NCI-H510A treated with DMSO at 0.1 percent for 48 hours (cell line): ENCODE measurements at places on chromosomes 3 and 15.

DNA sequence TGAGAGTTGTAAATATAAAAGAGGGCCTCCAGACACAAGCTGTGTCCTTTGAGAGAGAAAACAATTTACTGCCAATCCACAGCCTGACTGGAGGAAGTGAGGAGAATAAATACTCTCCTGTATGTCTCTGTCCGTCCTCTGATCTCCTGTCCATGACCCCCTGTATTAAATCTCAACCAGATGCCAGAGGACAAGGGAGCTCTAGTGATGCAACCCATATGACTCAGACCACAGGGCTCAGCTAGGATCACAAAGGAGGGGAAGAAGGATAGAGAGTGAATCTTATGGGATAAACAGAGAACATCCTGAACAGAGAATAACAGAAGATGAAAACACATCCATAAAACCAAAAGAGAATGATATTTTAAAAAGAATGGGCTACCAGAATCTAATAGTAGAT is 482.6 kb downstream of the PLOD2 start:
- no peak for DNase-seq

- DNase-seq = no peak
These were observed 403.4 kb upstream of the SUCLG2 start for GRCh38 chr3:68057637-68058320.

GRCh38 chr3:157152930-157153329 is 7.0 kb downstream of the CCNL1 start:
- no peak for DNase-seq

- DNase-seq = no peak
These were observed 36.7 kb downstream of the PTPN9 start for GRCh38 chr15:75542386-75542797.

GRCh38 chr15:38012894-38013293 is 78.5 kb downstream of the TMCO5A start:
- no peak for DNase-seq

- DNase-seq = no peak
These were observed 131.3 kb downstream of the FAM43A start for GRCh38 chr3:194816748-194817591.

DNA sequence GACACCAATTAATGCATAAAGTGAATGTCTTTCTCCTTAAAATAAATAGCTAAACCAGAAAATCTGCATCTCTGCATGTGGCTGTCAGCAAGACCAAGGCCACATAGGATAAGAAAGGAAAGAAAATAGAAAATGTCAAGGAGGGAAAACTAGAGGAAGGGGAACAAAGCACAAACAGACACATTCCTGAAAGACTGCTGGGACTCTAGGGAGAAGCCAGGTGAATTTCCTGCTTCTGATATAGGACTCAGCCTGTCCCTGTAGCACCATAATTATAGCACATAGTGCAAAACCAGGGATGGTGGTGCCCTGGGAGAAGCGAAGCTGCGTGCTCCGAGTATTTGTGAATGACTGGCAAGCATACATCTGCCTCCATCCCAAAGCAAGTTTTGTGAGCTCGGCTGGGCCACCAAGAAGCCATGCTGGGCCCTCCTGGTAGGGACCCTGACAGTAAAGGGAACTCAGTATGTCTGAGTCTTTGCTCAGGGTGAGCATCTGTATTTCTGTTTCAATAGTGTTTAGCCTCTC is 14.2 kb downstream of the FSTL1 start:
- DNase-seq = no peak

DNA sequence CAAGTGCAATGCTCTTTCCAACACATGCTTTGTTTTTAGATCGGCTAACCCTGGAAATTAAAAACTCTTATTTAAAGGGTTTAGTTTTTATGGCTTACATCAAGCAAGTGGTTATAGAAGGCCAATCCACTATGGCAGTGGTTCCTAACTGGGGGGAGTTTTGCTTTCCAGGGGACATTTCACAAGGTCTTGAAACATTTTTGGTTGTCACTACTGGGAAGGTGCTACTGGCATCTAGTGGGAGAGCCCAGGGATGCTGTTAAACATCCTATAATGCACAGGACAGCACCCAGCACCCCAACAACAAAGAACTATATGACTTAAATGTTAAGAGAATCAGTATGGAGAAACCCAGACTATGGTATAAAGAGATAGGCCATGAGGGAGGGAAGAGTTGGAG is 439.0 kb downstream of the NTRK3 start:
- no peak for DNase-seq

DNA sequence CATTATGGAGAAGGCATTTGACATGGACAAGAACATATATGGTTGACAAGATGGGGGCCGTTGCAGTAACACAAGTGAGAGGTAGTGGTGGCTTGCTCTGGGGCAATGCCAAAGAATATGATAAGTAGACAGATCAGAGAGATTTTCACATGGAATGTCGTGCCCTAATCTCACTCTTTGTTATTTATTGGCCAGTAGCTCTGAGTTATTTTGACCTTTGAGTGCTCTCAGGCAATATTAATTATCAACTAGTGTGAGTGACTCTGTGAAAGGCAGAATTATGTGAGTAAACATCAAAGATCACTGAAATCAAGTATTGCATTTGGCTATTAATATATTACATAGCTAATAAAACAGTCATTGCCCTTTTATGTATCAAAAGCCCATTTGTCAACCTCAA is 164.9 kb upstream of the ADAMTS9 start:
- no peak for DNase-seq

- DNase-seq = no peak
These were observed 40.8 kb upstream of the BHLHE40 start for GRCh38 chr3:4938281-4938982.

DNA sequence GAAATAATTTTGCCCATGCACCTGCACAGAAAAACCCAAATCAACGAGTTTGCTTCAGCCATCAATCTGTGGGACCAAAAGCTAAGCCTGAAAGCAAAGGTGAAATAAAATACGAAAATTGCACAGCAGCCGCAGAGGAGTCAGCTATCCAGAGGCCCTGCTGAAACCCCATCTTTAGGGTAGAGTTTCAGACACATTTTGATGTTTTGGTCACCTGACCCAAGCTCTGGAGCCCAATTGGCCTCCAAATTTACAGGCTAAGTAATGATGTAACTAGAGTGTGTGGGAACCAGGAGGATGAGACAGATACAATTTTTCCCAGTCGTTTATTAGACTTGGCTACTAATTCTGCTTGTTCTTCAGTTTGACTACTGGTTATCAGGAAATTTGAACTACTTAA is 308.6 kb upstream of the ATP11B start:
- peak; percentile 16 for DNase-seq

DNA sequence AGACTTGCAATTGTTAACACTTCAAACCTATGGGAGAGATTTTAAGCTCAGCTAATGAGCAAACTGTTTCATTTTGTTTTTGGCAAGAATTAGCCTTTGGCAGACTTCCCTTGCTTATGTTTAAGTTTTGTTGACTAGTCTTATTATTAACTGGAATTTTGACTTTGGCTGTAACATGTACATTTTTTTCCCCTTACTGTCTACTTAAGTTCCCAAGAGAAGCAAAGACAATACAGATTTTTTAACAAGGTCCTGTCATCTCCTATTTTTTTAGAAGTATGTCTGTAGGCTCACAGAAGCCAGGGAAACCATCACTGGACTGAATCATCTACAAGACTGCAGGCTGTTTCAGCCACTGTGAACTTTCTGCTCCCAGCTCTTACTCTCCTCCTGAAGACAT is 74.3 kb downstream of the DGKG start:
- no peak for DNase-seq

GRCh38 chr3:89851974-89852621 is 744.7 kb downstream of the EPHA3 start:
- DNase-seq = no peak

DNA sequence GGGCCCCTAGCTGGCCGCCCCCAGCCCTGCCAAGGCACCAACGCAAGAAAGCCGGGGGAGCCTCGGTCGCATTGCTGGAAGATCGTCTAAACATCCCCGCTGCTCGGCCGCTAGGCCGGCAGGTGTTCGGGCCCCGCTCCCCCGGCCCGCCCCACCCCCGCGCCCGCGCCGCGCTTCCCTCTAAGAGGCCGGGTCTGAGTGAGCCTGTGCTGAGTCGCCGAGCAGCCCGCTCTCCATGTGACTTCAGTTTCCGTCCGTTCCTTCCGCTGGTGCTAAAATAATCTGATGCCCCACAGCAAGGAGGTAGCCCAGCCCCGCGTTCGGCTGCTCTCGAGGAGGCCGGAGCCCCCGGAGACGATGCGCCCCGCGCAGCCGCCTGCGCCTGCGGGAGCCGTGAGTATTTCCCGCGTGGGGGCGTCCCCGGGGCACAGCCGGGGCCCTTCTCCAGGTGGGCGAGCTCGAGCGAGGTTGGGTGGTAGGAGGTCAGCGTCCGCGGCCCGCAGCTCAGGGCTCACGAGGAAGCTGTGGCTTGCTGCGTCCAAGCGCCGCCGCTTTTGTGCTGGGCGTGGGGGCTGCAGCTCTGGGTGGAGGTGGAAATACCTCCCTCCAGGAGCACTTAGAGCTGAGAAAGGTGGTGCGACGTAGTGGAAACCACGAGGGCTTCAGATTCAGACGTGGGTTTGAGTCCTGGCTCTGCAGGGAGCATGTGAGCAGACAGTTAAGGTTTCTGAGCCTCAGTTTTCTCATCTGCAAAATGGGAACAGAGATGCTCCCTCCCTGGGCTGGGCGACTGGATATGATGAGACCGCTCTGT is at the start of gene NRROS:
TSS of gene NRROS (plus strand) at position 212 of the 814 bp plus-strand sequence. CDS start 14,846 bp downstream, outside the sequence.
- DNase-seq = peak; percentile 78

GRCh38 chr3:102000620-102001209 is 151.4 kb downstream of the NFKBIZ start:
- DNase-seq = no peak

- no peak for DNase-seq
These were observed 325.5 kb downstream of the SI start for GRCh38 chr3:164752812-164753211.

- no peak for DNase-seq
These were observed 13.8 kb downstream of the SLC9C1 start for GRCh38 chr3:112280266-112280665.

DNA sequence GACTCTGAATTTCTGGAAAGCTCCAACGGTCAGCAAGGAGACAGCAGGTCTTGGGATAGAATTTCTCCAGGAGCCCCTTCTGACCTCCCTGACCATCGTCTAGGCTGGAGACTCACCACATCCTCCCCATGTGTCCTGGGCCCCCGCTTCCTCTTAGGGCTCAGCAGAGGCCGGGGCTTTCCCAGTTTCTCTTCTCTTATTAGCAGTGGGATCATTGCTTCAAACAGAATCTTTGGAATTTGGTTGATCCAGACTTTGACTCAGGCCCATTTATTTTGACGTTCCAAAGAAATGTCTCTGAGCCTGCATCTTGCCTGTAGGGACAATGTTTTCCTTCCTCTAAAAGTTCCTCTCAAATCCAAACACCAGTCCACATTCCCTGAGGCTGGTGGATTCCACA is 38.4 kb upstream of the SLC6A6 start:
- no peak for DNase-seq

DNA sequence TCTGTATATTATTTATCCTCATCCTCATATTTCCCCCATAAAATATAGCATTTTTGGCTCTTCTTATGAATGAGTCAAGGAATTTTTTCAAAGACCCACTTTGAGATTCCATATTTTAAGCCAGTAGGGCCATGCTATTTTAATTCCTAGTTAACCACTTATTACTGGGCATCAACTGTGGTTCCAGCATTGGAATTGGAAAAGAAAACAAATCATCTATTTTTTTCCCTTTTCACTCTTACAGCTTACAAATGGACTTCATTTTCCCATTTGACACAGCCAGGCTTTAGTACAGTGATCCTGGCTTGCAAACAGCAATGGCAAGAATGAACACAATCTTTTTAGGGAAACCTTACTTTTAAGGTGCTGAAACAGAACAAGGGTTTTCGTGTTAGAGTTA is 19.4 kb upstream of the PLCL2 start:
- DNase-seq = no peak

DNA sequence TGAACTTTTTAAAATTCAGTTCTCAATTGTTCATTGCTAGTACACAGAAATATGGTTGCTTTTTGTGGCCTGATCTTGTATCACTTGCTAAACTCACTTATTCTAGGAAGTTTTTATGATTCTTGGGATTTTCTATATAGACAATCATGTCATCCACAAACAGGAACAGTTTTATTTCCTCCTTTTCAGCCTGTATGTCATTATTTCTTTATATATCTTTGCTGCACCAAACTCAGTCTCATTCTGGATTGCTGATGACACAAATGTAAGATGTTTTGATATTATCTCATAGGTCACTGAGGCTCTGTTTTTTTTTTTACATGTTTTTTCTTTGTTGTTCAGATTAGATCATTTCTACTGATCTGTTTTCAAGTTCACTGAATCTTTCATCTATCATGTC is 71.7 kb downstream of the TTBK2 start:
- DNase-seq = no peak

GRCh38 chr3:123088387-123088786 is 21.6 kb downstream of the PDIA5 start:
- DNase-seq = no peak

- DNase-seq = no peak
These were observed 520.1 kb downstream of the ROBO1 start for GRCh38 chr3:79247725-79248043.

GRCh38 chr3:57872606-57873005 is 116.5 kb downstream of the SLMAP start:
- DNase-seq = no peak

GRCh38 chr3:102020735-102021134 is 171.4 kb downstream of the NFKBIZ start:
- DNase-seq = no peak

DNA sequence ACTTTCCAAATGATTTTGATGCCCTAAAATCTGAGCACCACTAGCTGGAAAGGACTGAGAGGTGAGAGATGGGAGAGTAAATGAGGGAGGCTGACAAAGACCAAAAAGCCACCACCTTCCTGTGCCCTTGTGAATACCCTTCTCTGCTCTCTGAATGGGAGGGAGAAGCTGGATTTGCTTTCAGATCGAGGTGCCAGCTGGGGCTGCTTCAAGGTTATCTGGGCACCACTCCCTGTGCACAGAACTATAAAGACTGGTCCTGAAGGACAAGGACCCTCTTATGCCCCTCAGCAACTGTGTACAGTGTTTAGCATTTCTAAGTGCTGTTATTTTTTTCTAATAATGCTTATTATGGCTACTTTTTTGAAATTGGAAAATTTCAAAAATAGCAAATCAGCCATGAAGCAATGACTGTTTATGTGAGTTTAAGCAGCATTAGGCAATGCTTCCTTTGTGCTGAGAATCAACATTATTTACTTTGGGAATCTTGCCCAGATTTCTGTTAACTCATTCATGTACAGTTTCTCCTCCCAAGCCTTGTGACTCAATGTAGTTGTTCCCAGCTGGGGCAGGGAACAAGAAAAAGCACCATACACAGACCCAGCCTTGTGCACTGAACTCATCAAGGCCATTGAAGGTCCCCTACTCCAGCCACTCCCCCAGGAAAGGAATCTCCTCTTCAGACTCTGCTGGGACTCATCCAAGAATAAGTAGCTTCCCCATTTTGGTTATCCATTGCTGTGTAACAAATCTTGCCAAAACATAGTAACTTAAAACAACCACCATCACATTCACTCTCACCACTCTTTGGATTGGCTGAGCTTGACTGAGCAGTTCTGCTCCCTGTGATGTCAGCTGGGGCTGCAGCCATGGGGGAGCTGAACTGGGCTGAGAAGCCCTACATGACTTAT is 37.3 kb upstream of the CDV3 start:
- DNase-seq = no peak

GRCh38 chr15:63531586-63531985 is 27.2 kb downstream of the USP3 start:
- DNase-seq = no peak
